Heart right ventricle (tissue), 16 donors: ENCODE measurements at places on chromosomes 1 and 21. TPM values are rescaled to one million over a fixed set of nuclear protein-coding genes. Genes with fewer than 3 reads are reported as not detected.

DNA sequence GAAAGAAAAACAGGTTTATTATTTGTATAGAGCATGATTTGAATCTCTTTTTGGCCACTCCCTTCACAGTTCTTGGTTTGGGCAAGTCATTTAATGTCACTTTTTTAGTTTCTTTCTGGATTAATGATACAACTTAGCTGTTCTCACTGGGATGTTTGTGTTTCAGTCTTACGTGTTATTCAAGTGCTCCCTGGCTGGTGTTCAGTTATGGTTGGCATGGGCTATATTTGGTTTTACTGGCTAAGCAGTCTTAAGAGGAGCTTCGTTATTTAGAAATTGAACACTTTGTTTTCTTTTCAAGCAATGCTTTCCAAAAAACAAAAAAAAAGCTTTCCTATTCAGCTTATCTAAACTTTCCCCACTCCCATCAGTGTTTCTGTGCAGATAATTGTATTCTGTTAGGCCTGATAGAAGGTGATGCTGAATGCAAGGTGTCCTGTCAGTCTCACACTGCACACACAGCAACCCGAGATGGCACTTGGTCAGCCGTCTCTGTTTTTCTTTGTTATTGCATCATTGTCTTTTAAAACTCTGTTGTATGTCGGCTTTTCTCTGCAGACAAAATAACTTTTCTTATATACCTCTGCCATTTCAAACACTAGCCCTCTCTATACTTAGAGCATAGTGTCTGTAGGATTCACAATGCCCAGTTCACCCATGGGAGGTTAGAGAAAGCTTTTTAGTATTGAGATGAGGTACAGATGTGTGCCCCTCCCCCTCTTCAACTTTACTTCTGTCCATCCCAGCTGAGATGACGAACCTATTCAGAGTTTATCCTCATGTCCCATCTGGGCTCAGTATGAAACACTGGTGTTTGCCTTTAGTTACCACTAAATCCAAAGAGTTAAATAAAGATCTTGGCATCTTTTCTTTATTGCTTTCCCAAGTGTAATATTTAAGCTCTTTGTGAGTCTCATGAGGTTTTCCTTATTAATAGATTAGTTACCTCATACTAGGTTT, 80.2 kb downstream of the VPS13D start:
- DNase-seq: no peak
- H3K27ac ChIP-seq: peak overlapping the region; percentile 47
- peaks cover 89% of the 10 kb centered on the region for H3K36me3 ChIP-seq
- no peaks in the 10 kb centered on the region for H3K27me3 ChIP-seq
- H3K4me1 ChIP-seq: peaks cover 5% of the 10 kb centered on the region
- no peak overlapping the region for H3K4me3 ChIP-seq

RNF186 gene
- total RNA-seq: not detected

LRIG2 gene
- total RNA-seq: 8.4 TPM

GRCh38 chr1:31679676-31680230, 24.1 kb downstream of the COL16A1 start:
- H3K27ac ChIP-seq: no peak overlapping the region
- peaks cover 3% of the 10 kb centered on the region for H3K4me1 ChIP-seq
- no peak for DNase-seq
- peaks cover 5% of the 10 kb centered on the region for H3K36me3 ChIP-seq
- H3K4me3 ChIP-seq: no peak overlapping the region

DNA sequence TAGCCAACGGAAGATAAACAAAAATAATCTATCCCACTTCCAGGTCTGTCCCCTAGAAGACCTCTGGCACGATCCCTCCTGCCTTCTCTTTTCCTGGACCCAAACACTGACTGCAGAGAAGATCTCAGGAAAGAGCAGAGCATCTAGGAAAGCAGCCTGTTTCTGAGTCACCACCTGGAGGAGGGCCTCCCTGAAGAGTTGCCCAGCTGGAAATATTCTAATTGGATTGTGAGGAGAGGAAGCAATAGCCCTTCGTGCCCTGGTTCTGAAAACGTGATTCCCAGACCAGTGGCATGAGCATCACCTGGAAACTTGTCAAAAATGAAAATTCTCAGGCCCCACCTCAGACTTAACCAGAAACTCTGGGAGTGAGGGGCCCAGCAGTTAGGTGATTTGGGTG, 411.1 kb downstream of the SETD4 start:
- H3K27ac ChIP-seq: no peak overlapping the region
- H3K36me3 ChIP-seq: no peaks in the 10 kb centered on the region
- DNase-seq: no peak
- no peak overlapping the region for H3K4me3 ChIP-seq
- no peaks in the 10 kb centered on the region for H3K4me1 ChIP-seq

GRCh38 chr1:58629031-58629462, 52.0 kb upstream of the TACSTD2 start:
- H3K27ac ChIP-seq: no peak overlapping the region
- no peak overlapping the region for H3K4me3 ChIP-seq
- H3K4me1 ChIP-seq: no peaks in the 10 kb centered on the region
- H3K36me3 ChIP-seq: no peaks in the 10 kb centered on the region
- no peak for DNase-seq

GRCh38 chr21:40166291-40166843, 299.1 kb downstream of the PCP4 start:
- H3K27ac ChIP-seq: no peak overlapping the region
- no peak overlapping the region for H3K4me3 ChIP-seq
- no peaks in the 10 kb centered on the region for H3K4me1 ChIP-seq

GRCh38 chr1:226679853-226680516, 59.1 kb downstream of the ITPKB start:
- no peaks in the 10 kb centered on the region for H3K27me3 ChIP-seq
- DNase-seq: peak; percentile 89
- peak overlapping the region; percentile 20 for H3K4me3 ChIP-seq
- H3K36me3 ChIP-seq: no peaks in the 10 kb centered on the region
